ENCODE measurements at places on chromosomes 5 and 9.

- no peak for DNase-seq
Observed at GRCh38 chr5:149299451-149300054, 27.9 kb downstream of the AFAP1L1 start.

- no peak for DNase-seq
Observed at GRCh38 chr5:175734016-175734415, 76.1 kb downstream of the HRH2 start.

DNA sequence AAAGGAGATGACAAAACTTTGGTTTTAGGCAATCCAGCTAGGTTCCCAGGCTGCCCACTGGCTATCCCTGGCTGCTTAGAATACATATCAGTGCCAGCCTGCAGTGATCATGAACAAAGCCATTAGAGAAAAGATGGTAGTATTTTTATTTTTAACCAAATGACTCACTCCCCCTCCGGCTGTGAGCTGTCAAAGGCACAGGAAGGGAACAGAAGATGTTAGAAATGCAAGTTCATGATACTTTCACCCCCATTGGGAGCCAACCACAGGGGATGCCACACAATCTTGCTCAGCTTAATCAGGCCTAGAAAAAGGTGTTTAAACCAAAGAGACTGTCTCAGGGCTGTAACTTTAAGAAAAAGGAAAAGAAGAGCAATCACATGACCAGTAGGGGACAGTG lies 70.3 kb upstream of the ASTN2 start:
- DNase-seq: peak; percentile 31

DNA sequence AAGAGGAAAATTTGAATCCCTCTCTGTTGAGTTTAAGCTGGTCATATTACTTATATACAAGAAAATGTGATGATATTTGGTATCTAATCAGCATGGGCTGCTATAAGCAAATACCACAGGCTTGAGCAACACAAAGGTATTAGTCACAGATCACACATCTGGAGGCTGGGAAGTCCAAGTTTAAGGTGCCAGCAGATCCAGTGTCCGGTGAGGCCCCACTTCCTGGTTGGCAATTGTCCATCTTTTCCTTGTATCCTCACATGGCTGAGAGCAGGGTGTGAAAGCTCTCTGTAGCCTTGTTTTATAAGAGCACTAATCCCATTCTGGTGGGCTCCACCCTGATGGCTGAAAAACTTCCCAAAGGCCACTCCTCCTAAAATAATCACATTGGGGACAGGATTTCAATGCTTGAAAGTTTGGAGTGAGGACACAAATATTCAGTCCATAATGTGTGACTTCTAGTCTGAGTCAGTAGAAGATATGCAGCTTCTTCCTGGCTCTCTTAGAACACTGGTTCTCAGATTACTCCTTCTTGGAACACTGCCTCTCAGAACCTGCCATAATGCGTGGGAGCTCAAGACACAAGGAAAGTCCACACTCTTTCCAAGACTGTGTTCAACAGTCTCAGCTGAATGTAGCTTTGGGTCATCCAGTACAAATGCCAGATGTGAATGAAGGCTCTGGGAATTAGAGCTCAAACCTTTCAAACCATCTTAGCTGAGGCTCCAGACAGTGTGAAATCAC lies 124.1 kb downstream of the PRDM9 start:
- peak; percentile 61 for DNase-seq

DNA sequence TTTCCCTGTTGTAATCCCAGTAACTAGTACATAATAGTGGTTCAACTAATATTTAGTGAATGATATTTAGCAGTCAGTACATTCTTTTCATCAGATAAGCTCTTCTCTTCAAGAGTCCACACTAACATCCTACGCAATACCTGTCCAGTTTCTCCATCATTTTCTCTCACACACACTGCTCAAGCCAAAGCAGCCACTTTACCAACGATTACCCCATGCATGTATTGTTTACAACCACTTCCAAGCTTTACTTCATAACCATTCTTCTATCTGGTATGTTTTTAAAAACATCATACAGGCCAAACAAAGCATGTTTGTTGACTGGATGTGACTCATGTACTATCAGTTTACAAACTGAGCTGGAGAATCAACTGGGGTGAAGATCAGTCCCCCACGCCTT lies 7.3 kb downstream of the UBTD2 start:
- DNase-seq: no peak

DNA sequence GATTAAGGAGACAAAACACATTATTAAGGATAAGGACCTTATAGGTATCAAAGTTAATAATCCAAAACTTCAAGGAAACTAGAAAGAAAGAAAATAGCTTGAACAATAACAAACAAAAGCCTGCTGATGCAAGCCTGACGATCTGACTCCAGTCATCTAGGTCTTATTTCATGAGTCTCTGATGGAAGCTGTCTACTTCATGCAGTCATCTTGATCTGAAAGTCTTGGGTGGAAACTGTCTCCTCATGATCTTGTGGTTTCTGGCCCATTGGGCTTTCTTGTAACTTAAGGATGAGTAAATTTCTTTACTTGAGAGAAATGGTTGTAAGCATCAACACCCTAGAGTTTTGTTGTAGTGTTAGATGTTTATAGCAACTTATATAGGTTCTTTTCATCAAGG lies 20.6 kb upstream of the PSIP1 start:
- DNase-seq: no peak

DNA sequence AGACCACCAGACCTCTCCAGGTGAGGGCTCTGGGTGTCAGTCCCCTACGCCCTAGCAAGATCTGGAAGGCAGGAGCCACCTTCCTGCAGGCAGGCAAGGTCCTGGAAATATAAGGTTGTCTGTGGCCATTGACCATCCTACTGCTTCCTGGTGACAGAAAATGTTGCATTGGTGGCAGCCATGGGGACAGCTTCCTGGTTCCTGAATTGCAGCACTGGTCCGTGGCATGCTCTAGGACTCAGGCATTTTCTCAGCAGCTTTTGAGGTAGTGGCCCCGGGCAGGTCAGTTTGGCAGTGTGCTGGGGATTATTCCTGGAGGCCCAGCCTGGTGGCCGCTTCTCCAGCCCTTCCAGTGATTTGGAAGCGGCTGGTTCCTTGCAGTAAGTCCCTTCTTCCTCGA lies 36.6 kb upstream of the KCNMB1 start:
- no peak for DNase-seq

- DNase-seq: no peak
Observed at GRCh38 chr9:105206821-105207699, 37.4 kb upstream of the SLC44A1 start.

DNA sequence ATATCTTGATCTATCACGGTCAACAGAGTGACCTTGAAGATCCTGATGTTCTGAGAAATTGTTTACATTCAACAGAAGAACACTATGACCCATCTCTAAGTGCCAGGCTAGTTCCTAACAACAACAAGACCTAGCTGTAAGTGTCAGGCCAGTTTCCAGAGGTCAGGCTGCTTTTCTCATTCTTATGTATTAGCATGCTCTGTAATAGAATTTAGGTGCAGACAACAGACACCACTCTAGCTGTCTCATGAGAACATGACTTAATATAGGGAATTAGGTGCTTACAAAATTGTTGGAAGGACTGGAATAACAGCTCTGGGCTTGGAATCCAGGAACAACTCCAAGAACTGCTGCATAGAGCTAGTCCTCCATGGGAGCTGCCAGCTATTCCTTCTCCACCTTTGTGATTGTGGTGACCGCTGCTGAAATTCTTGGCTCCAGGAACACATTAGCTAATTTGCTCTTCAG lies 138.7 kb downstream of the SNX18 start:
- DNase-seq: no peak

- peak; percentile 79 for DNase-seq
Observed at GRCh38 chr5:143376911-143377813, 26.3 kb downstream of the NR3C1 start.

DNA sequence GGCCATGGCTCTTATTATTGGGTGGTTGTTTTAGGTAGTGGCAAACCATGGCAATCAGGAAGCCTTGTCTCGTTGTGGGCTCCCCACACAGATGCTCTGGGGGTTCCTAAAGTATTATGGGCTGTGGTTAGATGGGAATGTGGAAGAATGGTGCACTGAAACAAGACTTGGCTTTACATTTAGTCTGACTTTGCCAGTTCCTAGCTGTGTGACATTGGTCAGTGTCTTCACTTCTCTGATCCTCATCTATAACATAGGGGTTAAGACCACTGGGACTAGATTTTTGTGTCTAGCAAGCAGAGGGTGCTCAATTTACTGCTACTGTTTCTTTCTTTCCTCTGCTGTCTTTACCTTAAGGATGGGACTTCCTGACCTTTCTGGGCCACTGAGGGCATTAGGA lies 149.5 kb downstream of the HSPA4 start:
- DNase-seq: no peak

DNA sequence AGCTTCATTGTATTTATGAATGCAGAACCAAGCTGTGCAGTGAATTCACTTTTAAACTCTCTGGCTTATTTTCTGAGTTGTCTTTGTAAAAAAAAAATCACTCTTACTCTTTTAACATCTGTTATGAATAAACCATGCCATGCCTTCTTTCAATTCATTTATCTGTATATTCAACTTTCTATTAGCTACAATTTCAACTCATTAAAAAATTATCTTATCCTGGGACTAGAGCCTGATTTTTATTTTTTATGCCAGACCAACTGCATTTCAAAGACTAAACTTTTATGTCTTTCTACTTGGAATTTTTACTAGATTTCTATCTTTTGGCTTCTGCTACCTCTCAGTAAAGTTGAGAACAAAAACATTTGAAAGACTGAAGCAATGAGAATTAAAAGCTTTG lies 342.7 kb downstream of the DEPDC1B start:
- no peak for DNase-seq

DNA sequence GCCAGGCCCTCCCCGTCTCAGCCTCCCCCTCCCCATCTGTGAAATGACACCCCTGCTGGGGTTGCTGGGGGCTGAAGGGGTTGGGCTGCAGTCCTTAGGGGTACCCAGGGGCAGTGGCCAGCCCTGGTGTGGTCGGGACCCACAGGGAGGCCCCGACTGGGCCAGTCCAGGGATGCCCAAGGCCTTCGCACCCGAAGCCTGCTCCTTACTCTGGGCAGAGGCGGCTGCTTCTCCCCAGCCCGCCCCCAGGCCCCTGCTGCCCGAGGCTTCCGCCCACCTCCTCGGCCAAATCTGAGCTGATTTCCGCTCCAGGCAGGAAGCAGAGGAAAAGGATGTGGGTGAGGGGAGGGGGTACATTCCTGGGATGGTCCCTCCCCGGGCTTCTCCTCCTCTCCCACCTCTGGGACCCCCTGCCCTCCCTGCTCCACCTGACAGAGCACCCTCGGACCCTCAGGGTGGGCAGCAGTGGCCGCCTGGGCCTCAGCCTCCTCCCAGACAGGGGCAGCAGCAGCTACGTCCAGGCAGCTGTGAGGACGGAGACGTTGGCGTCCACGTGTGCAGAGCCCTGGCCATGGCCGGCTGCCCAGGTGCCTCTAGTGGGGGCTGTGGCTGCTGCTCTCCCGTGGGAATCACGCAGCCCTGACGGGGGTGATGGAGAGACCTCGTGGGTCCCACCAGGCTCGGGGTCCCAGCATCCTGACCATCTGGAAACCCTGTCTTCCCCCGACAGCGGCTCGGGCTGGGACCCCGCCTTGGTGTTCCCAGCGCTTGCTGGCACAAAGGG lies 4.2 kb upstream of the NRARP start:
- DNase-seq: no peak

- no peak for DNase-seq
Observed at GRCh38 chr5:133371371-133372155, 240.8 kb downstream of the FSTL4 start.

- DNase-seq: no peak
Observed at GRCh38 chr5:144247131-144247530, 76.5 kb downstream of the KCTD16 start.

DNA sequence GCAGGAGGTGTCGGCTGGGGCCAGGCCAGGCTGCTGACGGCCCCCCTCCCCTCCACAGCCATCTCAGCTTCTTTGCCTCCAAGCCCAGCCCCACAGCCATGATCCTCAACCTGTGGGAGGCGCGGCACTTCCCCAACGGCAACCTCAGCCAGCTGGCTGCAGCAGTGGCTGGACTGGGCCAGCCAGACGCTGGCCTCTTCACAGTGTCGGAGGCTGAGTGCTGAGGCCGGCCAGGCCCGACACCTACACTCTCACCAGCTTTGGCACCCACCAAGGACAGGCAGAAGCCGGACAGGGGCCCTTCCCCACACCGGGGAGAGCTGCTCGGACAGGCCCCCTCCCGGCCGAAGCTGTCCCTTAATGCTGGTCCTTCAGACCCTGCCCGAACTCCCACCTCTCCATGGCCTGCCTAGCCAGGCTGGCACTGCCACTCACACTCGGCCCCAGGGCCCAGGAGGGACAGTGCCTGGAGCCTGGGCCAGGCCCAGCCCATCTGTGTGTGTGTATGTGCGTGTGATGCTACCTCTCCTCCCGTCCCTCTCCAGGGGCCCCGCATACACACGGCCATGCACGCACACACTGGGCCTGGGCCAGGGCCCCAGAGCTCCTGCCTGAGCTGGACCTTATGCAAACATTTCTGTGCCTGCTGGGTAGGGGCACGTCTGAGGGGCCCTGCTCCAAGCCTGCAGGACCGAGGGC lies 19.3 kb downstream of the HK3 start:
- DNase-seq: no peak

GRCh38 chr5:51556833-51557232 lies 173.6 kb downstream of the ISL1 start:
- DNase-seq: no peak

DNA sequence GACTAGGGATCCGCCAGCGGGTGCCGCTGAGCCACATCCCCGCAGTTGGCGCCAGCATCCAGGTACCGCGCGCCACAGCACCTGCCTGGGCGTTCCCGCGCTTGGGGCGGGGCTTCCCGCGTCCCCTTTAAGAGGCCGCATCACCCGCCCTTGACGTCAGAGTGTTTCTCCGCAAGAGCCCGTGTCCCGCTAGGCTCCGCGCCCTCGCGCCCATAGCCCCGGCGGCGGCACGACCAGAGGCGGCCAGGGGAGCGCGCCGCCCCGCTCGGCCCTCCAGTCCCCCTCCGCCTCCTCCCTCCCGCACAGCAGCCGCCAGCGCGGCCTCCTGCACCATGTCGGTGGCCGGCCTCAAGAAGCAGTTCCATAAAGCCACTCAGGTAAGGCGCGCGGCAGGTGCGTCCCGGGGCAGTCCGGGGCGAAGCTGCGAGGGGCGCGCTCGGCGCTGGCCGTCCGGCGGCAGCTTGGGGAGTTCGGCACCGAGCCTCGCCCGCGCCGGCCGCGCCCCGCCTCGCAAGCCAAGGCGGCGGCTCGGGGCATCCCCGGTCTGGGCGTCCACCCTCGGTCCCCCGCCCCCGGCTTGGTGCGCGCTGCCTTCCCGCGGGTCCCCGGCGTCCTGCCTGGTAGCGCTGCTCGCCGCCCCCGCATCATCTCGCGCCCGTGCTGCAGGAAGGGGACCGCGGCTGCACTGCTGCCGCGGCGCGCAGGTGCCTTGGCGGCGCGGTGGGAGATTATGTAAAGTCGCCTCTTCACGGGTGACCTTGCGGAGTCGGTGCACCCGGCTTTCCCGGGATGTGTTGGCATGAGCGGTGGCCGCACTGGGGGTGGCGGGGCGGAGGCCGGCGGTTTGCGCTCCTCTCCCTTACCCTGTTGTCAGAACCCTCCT lies at the start of gene SH3GL2:
TSS of gene SH3GL2 (plus strand) at position 156 of the 883 bp plus-strand sequence.
- DNase-seq: peak; percentile 9
